ENCODE measurements at places on chromosomes 13 and 19. TPM values are rescaled to one million over a fixed set of nuclear protein-coding genes. Genes with fewer than 3 reads are reported as not detected.

Gene ANKLE1
- 3.6 TPM for total RNA-seq

Gene HAUS5
- total RNA-seq, result 17.5 TPM

DNA sequence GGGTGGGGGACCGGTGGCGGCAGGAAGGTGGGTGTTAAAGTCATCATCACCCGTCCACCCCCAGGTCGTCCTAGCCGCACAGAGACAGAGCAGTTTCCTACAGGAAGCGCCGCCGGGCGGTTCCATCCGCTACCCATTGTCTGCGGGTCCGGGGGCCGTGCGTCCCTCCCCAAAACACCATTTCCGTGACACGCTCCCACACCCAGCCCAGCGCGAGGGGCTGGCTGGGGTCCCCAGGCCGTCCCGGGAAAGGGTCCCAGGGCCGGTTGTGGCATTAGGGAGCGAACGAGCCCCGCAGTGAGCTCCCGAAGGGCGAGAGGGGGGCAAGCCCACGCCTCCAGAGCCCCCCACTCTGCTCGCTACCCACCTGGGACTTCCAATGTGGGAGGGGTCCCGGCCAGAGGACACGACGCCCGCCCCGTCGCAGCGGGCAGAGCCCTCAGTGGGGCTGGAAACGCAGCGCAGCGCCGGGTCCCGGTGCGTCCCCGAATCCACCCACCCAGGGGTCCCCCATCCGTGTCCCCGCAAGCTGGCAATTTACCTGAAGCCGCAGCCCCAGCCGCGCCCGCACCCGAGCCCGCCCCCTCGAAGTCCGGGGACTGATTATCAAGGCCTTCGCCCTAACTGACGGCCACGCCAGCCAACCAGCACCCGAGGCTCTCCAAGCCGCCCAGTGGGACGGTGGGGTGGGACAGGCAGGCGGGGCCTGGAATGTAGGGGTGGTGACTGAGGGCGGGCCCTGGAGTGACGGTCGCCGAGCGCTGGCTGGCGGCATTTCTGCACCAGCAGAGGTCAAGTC lies at the start of gene KANK3:
KANK3 (minus strand) TSS at position 579 of the 799 bp plus-strand sequence. CDS start 5,434 bp downstream, outside the sequence.
- DNase-seq, result peak; percentile 90

DNA sequence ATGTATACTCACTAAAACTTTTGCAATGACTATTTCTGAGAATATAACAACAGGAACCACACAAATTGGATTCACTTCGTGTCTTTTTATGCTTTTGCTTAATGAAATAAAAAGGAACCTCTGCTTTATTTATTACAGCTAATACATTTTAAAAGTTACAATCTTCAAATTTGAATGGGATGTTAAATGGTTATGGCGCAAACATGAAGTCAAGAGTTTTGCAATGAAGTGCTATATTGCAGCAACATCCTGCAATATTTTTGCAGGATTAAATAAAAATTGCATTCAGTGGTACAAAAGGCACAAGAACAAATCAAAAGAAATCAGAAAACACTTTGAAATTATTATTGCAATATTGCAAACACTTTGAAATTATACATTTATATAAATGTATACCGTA lies 1519.0 kb upstream of the MIR17HG start:
- no peak for DNase-seq

- no peak for DNase-seq
Observed at GRCh38 chr13:99902657-99903056, 68.9 kb downstream of the ZIC5 start.

DNA sequence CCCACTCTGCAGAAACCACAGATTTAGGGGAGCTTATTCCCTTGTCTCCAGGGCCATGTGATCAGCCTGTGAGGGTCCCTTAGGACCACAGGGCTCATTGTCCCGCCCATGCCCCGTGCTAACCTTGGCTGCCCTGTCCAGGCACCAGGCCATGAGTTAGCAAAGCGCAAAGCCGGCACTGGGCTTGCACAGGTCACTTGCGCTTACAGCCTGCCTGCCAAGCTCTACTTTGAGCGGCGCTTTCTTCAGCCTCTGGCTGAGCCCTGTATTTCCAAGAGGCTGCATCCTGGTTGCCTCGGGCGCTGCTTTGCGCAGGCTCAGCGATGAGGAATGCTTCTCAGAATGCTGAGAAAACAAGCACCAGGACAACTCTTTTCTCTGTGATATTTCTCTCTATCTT lies 188.0 kb downstream of the TDRD3 start:
- no peak for DNase-seq

- no peak for DNase-seq
Observed at GRCh38 chr19:50496189-50497021, 14.6 kb downstream of the JOSD2 start.

DNA sequence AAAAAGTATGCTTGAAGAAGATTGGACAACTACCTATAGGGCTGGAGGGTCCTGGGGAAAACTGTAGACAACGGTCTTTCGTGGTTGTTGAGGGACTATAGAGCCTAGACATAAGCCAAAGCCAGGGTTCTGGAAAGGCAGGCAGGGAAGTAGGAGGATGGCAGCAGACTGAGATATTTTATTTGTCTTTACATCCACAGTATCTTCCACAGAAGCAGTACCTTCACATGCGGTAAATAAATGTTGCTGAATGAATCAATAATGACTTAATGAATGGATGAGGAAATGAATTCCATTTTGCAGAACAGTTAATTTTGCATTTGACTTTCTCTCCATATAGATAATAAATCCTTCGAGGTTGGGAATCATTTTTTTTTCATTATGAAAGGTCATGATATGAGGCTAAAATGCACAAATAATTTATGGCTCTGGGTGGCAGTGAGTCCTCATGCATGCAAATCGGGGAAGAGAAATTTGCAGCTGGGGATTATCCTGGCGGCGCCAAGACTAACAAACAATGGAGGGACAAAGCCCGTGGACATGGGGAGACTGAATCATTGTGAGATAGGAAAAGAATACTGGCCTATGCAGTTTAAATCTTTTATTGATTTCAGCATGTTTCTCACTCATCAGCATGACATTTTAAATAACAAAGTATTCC lies 102.0 kb downstream of the ERCC5 start:
- no peak for DNase-seq

DNA sequence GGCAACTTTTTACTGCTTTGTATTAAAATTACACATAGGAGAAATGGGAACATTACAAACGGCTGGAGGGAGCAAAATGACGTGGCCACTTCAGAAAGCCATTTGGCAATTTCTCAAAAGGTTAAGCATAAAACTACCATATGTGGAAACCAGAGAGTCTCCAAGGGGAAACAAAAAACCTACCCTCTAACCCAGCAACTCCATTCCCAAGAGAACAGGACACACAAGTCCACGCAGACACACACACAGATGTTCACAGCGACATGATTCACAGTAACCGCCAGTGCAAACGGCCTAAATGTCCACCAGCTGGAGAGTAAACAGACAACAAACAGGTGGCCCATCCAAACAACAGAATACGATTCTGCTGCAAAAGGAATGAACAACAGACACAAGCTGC lies 37.2 kb downstream of the STK24 start:
- DNase-seq, result no peak

DNA sequence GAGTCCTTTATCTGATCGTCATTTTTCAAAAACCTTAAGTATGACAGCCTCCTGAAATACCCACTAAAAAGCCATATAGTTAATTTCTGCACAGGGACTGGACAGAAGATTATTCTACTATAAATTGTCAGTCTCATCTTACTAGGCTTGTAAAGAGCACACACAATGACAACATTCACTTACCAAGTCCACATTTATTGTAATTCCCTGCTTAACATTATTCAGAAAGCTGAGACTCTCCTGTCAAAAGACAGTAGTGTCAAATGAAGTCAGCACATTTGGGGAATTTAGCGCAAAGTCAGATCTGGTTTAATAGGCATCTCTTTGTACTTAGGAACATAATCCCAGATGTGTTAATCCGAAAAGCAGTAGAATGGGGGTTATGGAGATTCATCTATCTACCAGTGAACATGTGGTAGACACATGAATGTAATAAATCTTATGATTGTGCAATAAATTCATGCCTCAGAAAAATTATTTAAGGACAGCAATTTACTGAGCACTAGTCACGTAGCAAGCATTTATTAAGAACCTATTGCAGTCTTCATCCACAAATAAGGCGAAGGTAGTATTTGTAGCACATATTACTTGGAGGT lies 224.6 kb upstream of the GPC6 start:
- no peak for DNase-seq

- DNase-seq, result peak; percentile 75
Observed at GRCh38 chr13:40206241-40207000, 460.0 kb downstream of the FOXO1 start.

GRCh38 chr19:8638078-8638619 lies 7.7 kb downstream of the NFILZ start:
- no peak for DNase-seq

GRCh38 chr19:16628984-16629691 lies 1.1 kb upstream of the MED26 start:
- DNase-seq, result no peak

Gene OR10H1
- not detected for total RNA-seq

DNA sequence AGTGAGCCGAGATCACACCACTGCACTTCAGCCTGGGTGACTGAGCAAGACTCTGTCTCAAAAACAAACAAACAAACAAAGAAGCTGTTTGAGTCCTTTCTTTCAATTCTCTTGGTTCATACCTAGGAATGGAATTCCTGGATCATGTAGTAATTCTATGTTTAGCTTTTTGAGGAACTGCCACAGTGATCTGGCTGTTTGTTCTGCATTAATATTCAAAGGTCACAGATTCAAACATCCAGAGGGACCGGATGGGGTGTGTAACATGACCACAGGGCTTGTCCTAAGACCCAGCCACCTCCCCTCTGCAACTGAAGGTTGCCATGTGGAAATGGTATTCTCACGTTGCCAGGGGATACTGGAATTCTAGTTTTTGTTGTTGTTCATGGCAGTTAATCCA lies 10.2 kb downstream of the COLGALT1 start:
- DNase-seq, result no peak

Gene GNA15
- total RNA-seq, result 8.4 TPM

GRCh38 chr13:101140936-101141335 lies 275.4 kb downstream of the NALCN start:
- no peak for DNase-seq

- DNase-seq, result no peak
Observed at GRCh38 chr19:9189535-9189934, 10.8 kb downstream of the OR7D2 start.

DNA sequence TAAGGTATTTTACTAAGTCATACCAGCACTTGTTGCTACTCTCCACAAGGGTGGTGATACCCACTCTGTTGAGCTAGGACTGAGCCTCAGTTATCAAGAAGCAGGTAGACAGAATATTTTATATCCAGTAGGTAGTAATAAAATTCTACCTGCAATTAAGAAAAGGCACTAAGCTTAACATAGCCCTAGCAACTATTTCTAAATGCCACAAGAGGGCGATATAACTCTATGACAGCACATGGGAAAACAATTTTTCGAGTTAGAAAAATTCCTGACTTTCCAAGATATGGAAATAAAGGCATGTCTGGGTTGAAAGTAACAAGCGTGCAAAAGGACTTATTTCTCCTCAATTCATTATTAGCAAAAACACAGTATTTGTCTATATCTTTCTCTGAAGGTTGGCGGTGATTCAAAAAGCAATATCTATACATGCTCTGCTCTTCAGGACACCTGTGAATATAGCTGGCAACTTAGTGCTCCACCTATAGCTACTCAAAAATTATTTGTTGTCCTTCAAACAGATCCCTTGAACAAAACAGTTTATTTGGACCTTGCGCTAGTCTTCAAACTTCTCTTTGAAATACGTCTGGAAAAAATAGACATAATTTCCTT lies 14.7 kb downstream of the CCDC169 start:
- DNase-seq, result no peak

DNA sequence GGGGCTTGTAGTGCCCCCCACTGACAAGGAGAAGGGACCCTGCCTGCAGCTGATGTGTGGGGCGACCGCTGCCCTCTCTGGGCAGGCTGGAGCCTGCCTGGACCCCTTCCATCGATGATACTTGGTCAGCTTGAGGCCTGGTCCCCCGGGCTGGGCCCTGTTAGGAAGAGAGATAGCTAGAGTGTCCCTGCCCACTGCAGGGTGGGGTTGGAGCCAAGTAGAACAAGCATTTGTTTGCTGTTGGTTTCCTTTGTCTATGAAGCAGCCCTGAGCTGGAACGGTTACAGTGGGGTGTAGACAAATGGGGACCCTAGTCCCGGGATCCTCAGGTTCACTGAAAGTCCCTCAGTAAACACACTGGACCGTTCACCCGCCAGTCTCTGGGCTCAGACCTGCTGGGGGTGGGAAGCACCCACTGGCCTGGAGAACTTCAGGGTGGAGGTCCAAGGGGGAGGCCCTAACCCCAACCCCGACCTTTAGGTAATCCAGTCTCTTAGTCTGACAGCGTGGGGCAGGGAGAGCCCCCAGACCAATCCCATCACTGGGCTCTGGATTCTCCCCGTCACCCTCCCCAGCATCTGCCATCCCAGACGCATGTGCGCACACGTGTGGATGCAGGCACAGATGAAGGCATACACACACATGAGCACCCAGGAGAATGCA lies 204.8 kb upstream of the ZNF536 start:
- no peak for DNase-seq

- no peak for DNase-seq
Observed at GRCh38 chr19:38908911-38909310, 3.1 kb downstream of the CCER2 start.

GRCh38 chr19:5953680-5954213 lies 24.2 kb downstream of the RANBP3 start:
- DNase-seq, result no peak

DNA sequence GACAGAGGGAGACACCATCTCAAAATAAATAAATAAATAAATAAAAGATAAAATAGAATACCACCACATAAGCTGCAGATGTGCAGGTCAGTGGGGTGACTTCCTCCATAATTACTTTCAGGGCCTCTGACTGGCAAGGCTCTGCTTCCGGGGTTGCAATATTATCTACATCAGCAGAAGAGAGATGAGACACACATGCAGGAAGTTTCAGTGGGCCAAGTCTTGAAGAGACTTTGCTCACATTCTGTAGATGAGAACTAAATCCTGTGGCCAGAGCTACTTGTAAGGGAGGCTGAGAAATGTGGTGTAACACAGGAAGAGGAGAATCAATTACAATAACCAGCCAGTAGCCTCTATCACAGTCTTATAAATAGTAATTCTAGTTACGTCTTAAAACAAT lies 89.9 kb upstream of the MAB21L1 start:
- DNase-seq, result peak; percentile 23

DNA sequence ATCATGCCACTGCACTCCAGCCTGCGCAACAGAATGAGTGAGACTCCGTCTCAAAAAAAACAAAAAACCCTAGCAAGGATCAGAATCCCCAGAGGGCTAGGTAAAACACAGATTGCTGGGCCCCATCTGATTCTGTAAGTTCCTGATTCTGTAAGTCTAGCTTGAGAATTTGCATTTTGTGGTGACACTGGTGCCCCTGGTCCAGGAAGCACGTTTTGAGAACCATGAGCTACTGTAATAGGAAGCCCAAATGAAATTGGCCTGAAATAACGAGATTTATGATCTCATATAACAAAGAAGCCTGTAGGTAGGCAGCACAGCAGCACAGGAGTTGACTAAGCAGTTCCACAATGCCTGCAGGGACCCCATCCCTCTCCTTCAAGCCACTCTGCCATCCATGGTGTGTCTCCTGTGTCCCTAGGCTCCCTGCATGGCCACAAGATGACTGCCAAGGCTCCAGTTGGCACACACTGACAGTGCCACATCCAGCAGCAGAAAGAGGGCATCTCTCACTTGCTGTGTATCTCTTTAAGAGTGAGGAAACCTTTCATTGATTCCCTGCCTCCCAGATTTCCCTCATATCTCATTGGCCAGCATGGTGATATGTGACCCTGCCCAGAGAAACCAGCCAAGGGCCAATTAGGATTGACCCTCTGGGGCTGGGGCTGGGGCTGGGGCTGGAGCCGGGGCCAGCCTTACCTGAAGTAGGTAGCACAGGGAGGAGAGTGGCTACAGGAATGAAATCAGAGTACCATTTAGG lies 21.7 kb downstream of the SIPA1L3 start:
- DNase-seq, result no peak

Gene CLIP3
- total RNA-seq, result 2.1 TPM
